ENCODE measurements at places on chromosomes 4 and X.

GRCh38 chr4:11585506-11585905, 156.8 kb upstream of the HS3ST1 start:
- no peak for DNase-seq

DNA sequence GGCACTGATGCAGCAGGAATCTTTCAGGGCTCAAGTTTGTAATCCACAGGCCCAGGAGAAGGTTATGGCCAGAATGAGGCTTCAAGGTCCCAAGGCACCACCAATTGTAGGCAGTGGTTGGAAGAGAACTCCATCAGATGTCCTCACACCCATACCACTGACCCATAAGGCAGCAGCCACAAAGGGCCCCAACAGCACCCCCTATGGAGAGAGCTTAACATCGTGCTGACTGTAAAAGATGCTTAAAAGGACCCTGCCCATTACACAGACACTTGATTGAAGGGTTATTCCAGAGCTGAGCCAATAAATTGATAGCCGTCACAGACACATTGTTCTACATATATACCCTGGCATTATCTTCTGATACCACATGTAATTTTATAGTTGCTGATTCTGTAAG, 113.7 kb downstream of the SOWAHB start:
- no peak for DNase-seq

- DNase-seq = peak; percentile 9
These were observed 2.9 kb downstream of the MAML3 start for GRCh38 chr4:140150886-140151698.

DNA sequence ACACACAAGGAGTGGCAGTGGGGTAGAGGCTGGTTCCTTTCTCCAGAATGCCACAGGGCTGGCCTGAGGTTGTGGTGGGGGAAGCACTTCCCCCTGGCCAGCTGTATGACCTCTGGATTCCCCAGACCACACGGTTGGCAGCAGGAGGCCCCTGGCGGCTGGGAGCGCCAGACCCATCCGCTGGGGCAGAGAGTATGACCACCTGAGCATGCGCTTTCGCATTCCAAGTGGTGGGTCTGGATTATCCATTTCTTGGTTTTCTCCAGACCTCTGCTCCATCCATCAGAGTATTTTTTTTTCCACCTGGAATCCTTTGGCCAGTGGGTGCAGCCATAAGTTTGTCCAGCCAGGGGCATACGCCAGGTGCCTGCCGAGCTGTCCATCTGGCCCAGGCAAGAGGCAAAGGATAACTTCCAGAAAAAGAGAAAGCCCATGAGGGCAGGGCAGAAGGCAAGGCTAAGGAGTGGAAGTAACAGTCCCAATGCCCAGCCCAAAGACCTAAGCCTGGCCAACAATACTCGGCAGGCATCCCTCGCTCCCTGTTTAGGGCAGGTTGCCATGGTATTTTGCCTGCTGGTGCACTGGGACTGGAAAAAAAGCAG, 39.3 kb downstream of the NHSL2 start:
- no peak for DNase-seq

GRCh38 chr4:115883231-115883630, 769.8 kb upstream of the NDST4 start:
- DNase-seq = no peak

DNA sequence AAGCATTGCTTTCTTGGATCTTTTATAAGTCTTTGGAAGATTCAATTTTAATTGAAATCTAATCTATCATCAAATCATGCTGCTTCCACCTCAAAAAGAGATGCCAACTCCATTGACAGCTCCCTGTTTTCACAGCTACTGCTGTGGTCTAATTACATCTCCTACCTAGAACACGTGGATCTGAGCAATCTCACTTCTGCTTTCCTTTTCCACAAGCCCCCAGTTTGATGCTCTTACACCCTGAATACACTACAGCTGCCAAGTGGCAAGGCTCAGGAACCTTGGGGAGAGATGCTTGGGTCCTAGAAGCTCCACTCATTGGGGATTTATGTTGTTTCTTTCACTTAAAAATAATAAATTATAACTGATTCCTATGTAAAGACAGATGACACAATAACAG, 172.0 kb downstream of the CFAP299 start:
- no peak for DNase-seq

- no peak for DNase-seq
These were observed 1.2 kb downstream of the CD38 start for GRCh38 chr4:15779306-15779705.

DNA sequence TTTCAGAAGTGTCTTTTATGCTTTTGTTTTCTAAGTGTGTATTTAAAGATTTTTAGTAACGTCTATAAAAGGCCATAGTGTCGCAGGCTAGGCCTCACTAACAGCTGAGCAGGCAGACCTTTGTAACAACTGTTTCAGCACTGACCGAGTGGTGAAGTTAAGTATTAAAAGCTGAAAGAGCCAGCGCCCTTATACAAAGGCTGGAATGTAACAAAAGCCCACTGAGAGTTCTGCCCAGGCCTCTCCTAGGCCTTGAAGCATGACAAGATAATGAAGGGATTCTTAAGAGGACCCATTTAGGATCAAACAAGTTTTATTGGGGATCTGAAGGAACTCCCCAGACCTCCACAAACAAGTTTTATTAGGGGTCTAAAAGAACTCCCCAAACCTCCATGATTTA, 722.5 kb upstream of the PRKX start:
- no peak for DNase-seq

- no peak for DNase-seq
These were observed 39.3 kb upstream of the CLDN34 start for GRCh38 chrX:9927698-9928482.

DNA sequence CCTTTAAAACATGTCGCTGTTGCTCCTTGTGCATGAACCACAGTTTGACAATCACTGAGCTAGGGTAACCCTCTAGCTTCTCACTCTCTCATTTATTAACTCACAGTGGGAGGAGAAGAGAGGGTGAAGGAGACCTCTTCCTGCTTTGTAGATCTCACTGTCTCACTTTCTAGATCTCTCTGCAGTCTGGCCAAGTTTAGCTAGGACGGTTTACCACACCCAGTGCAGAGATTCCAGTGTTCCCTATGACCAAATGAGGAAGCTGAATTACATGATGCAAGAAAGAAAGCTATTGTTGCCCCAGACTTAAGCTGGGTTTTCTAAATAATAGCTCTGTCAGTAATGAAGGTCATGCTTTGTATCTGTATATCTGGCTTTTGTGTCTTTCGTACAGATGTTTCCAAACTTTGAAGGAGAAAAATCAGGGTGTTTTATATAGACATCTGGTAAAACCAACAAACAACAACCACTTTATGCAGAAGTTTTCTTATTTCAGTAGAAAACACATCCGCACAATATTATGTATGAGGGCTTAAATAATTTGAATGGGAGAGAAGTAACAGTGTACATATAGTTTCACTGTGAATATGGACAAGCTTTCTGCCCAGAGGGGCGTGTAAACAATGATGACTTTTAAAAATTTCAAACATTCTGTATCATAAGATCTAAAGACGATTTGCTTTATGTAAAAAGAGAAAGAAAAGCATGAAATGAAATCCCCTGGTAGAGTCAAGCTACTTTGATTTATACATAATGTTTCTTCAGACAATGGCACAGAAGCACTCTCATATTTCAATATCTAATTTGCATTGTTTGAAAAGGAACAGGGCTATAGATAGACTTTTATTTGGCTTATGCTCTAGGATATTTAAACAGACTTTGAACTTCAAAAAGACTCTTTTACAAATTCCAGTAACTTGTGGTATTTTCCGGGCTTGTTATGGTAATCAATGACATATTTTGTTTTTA, 582.3 kb downstream of the FSTL5 start:
- no peak for DNase-seq

- no peak for DNase-seq
These were observed 123.5 kb downstream of the CAMK2D start for GRCh38 chr4:113637823-113638561.

DNA sequence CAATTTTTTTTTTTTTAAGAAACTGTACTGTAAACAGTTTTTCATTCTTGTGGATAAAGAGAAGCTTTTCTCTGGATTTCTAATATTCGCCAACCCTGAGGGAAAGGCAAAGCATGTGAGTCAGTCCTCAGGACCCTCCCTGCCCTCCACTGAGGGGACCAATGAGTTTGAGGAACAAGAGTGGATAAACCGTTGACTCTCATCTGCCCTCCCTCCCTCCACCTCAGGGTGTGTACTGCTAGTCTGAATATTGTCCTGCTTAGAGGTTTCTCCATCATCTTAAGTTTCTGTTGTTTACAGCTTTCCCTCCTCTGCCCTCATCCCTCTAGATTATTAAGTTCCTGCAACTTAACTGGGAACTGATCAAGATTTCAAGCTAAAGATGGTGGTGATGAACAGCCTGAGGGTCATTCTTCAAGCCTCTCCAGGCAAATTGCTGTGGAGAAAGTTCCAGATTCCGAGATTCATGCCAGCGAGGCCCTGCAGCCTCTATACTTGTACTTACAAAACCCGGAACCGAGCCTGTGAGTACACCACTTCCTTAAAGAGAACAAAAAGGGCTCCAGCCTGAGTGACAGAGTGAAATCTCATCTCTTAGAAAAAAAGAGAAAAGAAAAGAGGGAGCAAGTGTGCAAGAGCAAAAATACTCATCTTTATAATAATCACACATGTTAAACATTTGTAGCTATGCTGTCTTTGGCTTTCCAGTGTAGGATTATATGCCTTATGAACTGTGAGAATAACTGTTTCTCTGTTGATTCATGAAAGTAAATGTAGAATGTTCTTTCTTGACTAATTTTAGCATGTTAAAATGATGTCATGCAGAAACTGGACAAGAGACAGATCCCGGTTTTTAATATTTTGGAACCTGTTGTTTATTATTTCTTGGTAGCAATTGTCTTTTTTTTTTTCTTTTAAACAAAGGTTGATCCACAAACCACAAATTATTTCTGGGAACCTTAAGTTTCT, 11.9 kb downstream of the CA5B start:
- no peak for DNase-seq

DNA sequence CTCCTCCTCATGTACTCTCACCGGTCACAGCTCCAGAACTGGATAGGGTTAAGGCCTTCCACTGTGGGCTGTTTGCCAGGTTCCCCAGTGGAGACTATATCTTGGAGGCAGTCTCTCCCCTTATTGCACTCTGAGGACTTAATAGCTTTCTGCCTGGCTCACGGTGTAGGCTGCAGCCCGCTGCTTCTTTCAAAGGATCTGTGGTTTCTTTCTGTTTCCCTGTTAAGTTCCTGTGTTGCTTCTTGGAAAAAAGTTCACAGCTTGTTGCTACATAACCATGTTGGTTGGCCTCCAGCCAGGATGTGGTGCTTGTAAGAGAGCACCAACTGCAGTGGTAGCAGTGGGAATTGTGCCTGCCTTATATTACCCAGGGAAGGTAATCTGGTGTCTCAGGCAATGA, 24.9 kb upstream of the ZDHHC15 start:
- DNase-seq = no peak

DNA sequence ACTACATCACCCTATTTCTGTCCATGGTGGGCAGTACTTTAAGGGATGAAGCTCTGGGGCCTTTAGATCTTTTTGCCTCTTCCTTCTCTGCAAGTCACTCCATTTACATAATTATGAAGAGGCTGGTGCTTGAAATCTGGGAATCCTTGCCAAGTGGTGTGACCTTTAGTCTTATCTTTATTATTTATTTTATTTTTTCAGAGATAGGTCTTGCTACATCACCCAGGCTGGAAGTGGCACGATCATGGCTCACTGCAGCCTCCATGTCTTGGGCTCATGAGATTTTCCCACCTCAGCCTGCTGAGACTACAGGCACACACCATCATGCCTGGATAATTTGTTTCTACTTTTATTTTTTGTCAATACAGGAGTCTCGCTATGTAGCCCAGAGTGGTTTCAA, 34.4 kb upstream of the HAND2 start:
- DNase-seq = no peak

- no peak for DNase-seq
These were observed 40.6 kb downstream of the FAM149A start for GRCh38 chr4:186144946-186145569.

DNA sequence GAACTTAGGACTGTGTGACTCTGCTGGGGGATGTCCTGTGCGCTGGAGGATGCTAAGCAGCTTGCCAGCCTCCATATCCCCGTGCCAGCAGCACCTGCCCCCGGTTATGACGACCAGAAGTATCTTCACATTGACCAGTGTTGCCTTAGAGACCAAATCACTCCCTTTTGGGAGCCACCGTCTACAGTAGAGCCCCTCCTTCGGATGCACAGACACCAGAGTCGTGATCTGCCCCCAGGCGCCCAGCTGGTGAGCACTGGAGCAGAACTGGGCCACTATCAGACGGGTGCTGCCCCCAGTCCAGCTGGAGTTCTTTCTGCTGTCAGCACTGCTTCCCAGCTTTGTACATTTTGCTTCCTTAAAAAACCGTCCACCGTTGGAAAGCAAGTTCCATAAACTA, 30.0 kb upstream of the TADA2B start:
- no peak for DNase-seq

DNA sequence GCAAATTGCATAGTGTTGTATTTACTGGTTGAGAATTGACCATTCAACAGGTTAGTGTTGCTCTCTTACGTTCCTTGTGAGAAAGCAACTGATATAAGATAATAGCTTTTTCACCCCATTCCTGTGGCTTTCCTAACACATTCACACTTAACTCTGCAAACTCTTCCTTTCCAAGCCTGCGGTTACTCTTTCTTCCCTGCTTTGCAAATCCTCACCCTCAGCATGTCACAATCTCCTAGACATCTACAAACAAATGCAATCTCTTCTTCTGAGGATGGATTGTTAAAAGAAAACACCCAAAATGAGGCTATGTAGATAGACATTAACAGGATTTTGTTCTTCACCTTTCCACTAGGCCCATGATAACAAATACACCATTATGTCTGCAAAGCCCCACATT, 771.7 kb upstream of the PCDH7 start:
- no peak for DNase-seq

Data from GOT3 (cell line).